ENCODE measurements at places on chromosomes 12 and 14.

DNA sequence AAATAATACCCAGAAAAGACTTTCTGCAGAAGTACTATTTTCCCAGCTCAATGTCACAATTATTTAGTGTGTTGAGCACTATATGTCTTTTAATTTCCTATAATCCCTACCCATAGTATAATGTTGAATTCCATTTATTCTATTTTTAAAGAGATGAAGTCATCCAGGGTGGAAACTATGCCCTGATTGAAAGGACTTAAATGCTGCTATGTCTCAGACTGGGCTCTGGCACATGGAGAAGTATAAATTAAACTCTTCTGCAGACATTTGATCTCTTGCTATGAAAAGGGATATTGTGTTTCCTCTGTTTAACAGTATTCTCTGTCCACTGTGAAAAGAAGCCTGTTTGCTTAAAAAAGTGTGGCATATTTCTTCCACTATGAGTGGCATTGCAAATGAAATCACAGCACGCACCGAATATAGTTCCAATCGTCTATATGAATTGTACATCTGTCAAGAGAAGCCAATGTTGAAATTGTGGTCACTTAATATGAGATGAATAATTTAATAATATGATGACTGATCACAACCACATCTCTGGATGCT is 192.3 kb downstream of the BCAT1 start:
- no peak for DNase-seq

DNA sequence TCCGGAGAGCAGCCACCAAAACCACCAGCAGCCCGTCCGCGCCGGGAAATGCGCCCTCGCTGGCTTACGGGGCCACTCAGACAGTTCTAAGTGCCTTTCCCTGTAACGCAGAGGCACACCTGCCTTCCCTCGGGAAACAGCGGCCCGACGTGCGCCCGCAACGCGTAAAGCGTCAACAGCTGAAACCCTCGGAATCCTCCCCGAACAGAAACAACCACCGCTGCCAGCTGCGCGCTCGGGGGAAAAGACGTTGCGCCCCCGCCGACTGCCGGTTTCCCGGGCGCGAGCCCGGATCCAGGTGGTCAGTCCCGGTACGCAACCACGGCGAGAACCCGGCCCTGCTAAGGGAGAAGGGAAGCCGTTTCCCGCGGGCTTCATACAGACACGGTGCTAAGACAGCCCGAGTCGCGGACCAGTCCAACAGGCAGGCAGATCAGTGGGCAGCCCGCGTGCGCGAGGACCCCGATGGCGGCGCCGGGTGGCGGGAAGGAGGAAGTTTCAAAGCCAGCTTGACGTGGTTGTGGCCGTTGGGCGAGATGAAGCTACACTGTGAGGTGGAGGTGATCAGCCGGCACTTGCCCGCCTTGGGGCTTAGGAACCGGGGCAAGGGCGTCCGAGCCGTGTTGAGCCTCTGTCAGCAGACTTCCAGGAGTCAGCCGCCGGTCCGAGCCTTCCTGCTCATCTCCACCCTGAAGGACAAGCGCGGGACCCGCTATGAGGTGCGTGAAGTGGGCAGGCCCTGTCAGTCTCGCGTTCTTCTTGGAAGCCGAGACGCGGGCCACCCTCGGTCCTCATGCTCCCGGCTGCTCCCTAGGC is at the start of gene LRR1:
Gene LRR1 (plus strand): TSS at position 456 of the 816 bp plus-strand sequence. CDS start 81 bp downstream, at position 537.
- DNase-seq = peak; percentile 87

- DNase-seq = no peak
These were observed 114.7 kb downstream of the DAAM1 start for GRCh38 chr14:59303216-59303615.

DNA sequence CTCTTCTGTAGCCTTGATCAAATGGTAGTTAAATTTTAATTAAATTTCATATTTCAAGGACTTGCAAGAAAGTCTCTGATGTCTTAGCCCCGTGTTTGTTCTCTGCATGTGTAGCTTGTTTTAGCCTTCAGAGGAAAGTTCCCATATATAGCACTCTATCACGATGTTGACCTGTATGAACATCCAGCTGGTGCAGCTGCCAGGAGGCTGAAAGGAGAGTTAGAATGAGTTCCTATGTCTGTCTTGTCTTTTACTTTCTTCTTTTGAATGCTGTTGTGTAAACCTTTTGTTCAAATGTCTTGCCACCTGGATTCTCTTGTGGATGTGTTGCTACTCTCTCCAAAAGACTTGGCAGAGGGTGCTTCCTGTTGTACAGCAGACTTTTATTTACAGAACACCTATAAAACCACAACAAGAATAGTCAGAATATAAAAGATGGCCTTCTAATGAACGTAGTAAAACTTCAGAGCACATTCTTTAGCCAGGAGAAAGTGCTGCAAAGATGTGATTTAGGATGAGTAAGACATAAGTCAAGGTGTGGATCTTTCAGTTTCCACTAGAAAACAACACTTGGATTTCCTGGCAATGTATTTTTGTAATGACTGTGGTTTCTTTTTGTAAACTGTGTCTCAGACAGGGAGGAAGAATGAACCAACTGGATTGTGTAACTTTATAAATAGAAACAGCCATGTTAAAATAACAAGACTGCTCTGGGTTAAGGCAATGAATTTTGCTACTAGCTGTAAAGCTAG is 17.2 kb downstream of the NAV3 start:
- no peak for DNase-seq

DNA sequence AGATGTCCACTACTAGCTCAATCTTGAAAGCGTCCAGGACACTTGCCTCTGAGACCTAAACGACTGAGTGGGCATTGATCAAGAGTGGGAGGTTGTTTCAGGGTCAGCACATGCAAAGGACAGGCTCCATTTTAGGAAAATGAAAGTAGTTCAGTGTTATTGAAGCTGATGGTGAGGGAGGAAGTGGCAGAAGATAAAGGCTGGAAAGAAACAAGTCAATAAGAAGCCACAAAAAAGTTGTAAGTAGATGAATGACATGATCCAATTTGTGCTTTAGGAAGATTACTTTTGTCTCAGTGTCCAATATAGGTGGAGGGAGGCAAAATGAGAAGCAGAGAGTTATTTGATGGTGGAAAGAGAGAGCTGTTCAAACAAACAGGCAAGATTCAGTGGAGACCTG is 22.0 kb downstream of the GPR65 start:
- DNase-seq = no peak
